ENCODE measurements at places on chromosomes 7 and 10. TPM values are rescaled to one million over a fixed set of nuclear protein-coding genes. Genes with fewer than 3 reads are reported as not detected.

The PPP1R9A gene
- polyA plus RNA-seq, result 0.63 TPM

The FGF8 gene
- polyA plus RNA-seq, result not detected

The POLR2J2 gene
- polyA plus RNA-seq, result 2.3 TPM

The GNGT1 gene
- polyA plus RNA-seq, result not detected

The SRI gene
- 265 TPM for polyA plus RNA-seq

The BMPR1A gene
- polyA plus RNA-seq, result 1.2 TPM

The ST8SIA6 gene
- polyA plus RNA-seq, result not detected

The SFRP4 gene
- polyA plus RNA-seq, result not detected

The CREB5 gene
- not detected for polyA plus RNA-seq

The PAX4 gene
- polyA plus RNA-seq, result not detected

The OR2A7 gene
- polyA plus RNA-seq, result 0.47 TPM

The GRM3 gene
- 0.05 TPM for polyA plus RNA-seq

GRCh38 chr7:151825721-151826120, 51.2 kb downstream of the PRKAG2 start:
- no peak for DNase-seq

- no peak for DNase-seq
These were observed 51.4 kb upstream of the ZNF716 start for GRCh38 chr7:57398548-57398947.

DNA sequence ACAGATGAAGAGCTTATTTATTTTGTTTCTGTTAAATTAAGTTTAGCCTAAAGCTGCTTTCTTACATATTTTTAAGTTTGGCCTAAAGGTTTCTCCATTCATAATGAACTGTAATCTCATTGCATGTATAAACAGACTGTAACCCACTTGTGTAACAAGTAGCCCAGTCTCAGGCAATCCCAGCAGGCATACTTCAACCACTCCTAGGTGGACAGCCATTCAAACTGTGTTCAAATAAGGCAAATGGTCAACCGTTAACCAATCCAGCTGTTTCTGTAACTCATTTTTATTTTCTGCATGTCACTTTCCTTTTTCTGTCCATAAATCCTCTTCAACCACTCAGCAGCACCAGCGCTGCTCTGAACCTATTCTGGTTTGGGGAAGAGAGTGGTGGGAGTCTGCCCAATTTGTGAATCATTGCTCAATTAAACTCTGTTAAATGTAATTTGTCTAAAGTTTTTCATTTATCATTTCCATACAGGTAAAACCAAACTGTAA, 35.9 kb downstream of the PHYHIPL start:
- DNase-seq, result no peak

- no peak for DNase-seq
These were observed 120.7 kb upstream of the ADARB2 start for GRCh38 chr10:1858048-1858447.

GRCh38 chr10:77944519-77944918, 18.0 kb upstream of the DLG5 start:
- DNase-seq, result no peak

DNA sequence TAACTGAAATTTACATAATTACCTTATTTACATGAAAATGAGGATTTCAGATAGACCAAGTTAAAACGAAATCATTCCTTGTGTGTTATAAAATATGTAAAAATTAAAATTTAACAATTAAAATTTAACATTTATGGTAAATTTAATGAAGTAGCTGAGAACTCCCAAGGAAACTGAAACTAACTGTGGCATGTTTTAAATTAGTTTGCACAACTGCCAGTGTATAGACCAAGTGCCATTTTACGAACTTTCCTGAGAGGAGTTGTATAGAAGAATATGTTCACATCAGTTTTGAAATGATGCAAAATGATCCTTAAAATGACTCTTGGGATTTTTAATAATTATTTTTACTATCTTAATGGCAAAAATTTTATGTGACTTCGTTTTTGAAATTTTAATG, 23.6 kb downstream of the PDLIM1 start:
- no peak for DNase-seq

DNA sequence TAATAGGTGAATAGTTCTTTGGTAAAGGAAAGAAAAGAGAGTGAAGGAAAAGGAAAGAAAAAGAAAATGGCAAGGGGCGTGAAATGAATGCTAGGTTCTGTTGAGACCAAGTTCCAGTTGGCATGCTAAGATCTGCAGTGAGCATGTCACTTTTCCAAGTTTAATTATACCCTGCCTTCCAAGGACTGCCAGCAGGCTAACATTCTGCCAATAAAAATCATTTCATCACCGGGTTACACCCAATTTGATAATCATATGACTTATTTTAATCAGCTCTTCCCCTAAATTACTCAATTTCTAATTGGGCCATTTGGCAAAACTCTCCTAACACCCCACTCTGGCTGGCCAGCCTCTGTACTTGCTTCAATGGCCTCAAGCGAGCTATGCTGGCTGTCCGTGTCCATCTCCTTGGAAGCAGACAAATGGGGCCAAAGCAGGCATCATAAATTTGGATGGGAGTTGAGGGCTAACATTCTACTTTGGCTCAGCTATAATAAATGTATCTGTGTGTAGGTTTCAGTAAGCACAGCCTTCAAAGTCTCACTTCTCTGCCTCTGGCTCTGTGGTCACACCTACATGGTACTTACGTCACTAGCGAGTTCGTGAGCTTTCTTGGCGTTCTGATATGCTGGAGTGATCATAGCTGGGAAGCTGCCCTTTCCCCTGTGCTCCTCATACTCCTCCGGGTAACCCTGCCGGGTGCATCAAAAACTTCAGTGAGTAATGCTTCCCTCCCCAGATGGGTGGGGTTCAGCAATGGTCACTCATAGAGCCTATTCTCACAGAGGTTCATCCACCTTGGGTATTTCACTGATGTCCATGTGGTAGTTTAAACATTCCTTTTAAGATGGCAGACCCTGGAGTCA, 17.3 kb downstream of the NRAP start:
- DNase-seq, result no peak

- DNase-seq, result peak; percentile 44
These were observed 166.0 kb upstream of the SP4 start for GRCh38 chr7:21261627-21262594.

DNA sequence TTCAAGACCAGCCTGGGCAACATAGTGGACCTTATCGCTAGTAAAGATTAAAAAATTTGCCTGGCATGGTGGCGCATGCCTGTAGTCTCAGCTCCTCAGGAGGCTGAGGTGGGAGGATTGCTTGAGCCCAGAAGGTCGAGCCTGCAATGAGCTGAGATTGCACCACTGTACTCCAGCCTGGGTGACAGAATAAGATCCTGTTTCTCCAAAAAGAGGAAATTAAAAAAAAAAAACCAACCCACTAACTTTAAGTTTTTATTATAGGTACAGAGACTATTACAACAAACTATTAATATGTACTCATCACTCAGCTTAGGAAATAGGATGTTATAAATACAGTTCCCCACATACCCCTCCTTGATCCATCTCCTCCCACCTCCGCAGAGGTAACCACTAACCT, 30.2 kb downstream of the DHTKD1 start:
- no peak for DNase-seq

GRCh38 chr7:64758151-64758550, 36.1 kb upstream of the ZNF138 start:
- no peak for DNase-seq

GRCh38 chr10:17779784-17780183, 27.8 kb downstream of the TMEM236 start:
- no peak for DNase-seq

DNA sequence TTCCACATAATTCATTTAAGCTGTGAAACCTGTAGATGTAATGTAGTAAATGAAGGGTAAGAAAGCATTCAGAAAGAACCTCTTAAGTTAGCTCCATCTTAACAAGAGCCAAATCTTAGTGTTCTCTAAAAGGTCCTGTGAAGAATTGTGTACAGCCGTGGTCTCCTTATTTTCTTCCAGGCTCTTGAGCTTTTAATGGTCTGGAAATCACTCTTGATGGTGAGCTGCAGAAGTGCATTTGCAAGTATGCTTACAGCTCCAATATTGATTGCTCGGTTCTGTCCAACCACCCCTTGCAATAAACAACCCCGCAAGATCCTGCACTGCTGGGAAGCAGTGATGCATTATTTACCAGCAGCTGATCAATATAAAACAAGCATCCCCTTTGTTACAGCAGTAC, 690.8 kb upstream of the FZD8 start:
- DNase-seq, result no peak

DNA sequence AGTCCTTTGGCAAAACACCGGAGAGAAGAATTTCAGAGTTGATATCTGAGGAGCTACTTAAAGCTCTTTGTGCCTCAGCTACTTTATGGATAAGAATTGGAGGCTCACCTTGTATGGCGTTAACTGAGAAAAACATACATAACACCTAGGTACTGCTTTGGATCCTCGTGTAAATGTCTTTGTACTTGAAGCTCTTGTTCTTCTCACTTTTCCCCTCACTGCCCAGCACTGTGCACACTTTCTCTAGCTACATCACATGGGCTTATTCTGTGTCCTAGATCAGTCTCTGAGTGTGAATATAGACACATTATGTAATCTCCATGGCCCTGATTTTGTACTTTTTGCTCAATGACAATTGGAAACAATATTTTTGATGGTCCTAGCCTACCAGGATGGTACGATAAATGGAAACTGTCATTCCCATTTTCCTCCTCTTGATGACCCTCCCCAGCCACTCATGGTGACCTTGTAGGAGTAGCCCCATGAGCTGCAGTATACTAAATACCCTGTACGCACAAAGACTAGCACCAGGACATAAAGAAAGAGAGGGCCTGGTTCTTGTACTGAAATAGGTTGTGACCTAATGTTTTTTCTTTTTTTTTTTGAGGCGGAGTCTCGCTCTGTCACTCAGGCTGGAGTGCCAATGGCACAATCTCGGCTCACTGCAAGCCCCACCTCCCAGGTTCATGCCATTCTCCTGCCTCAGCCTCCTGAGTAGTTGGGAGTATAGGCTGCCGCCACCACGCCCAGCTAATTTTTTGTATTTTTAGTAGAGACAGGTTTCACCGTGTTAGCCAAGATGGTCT, 22.1 kb downstream of the STAMBPL1 start:
- no peak for DNase-seq

- no peak for DNase-seq
These were observed 23.1 kb upstream of the MACC1 start for GRCh38 chr7:20240080-20240926.

DNA sequence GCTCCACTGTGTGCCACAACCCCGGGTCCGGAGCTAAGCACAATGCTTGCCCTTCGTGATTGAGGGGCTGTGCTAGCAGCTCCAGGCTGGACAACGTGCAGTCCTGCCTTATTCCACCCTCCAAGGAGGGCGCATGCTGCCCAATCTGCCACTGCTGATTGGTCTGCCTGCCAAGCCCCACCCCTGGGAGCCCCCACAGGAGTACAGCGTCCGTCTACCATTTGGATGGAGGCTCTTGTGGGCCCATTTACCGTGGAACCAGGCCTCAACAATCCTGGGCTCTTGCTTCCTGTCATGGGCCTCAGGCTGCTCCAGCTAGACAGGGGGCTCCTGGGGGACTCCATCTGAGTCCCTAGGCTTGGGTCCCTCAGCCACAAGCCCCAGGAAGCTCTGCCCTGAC, 173.3 kb downstream of the SLIT1 start:
- DNase-seq, result no peak

GRCh38 chr10:63866075-63866746, 345.0 kb downstream of the REEP3 start:
- peak; percentile 14 for DNase-seq

- DNase-seq, result no peak
These were observed 14.1 kb downstream of the EPHB6 start for GRCh38 chr7:142868986-142869415.

DNA sequence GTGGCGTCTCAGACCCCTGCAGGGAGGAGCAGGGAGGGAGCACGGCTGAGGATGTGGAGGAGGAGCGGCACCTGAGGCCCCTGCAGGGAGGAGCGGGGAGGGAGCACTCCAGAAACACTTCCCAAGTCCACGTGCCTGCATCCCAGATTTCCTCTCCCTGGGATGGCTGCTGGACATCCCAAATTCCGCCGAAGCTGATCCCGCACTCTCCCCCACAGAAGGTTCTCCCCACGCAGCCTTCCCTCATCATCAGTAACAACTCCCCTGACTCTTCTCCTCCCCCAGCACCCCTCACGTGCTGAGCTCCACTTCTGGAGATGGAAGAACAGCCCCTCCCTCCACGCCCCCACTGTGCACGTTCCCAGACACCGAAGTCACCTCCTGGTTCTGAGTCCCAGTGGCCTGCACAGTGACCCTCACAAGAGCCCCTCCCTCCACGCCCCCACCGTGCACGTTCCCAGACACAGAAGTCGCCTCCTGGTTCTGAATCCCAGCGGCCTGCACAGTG, 17.8 kb upstream of the FOXL3 start:
- DNase-seq, result no peak

DNA sequence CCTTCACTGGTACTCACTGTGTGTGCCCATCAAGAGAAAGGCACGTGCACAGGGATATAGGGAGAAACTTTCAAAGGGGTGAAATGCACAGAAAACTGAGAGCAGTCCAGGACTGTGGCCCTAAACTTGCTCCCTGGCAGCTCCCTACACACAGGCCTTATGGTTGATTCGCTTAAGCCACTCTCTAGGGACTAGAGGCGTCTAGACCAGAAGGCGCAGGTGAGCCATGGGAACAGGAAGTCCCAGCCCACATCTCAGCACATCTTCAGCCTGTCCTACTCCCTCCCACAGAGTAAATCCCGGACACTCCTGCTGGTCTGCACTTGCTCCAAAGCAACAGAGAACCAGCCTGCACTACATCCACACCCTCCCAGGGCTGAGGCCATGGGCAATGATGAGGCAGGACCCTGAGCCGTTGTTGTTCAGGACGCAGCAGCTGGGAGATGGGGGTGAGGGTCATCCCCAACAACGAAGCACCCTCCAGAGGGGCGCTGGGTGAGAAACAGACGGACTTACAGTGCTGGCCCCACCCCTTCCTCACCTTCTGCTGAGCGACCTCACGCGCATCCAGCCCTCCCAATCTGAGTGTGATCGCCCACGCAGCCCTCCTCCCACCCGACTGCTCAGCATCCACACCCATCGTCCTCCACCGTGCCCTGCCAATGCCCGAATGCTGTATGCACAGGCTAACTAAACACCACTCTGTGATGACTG, 109.3 kb downstream of the TNS3 start:
- no peak for DNase-seq

- no peak for DNase-seq
These were observed 461.2 kb upstream of the MBL2 start for GRCh38 chr10:53233749-53234148.

DNA sequence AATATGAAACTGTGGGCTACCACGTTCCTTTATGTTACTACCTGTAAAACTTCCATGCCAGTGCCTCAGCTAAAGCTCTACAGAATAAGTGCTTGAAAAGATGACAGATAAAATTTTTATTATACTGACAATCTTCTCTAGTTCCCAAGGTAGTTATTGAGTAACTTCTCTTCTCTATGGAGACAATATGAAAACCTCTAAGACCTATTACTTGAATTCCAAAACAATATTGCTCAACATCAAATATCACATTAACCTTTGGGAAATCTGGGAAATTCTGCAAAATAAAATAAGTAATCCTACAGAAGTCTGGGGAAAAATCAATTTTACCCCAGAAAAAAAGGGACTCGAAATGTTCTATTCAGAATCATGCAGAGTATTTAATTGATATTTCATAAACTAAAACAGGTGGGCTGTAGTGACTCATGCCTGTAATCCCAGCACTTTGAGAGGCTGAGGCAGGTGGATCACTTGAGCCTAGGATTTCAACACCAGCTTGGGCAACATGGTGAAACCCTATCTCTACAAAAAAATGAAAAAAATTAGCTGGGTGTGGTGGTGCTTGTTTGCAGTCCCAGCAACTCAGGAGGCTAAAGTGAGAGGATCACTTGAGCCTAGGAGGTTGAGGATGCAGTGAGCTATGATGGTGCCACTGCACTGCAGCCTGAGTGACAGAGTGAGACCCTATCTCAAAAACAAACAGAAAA, 23.8 kb upstream of the ANK3 start:
- DNase-seq, result no peak

Data from naive B cell (primary cell).